ENCODE measurements at places on chromosomes 7 and 10.

GRCh38 chr10:89029181-89029580 lies 38.6 kb downstream of the FAS start:
- no peak for DNase-seq
- H3K4me3 ChIP-seq, result no peak overlapping the region
- no peaks in the 10 kb centered on the region for H3K27me3 ChIP-seq
- H3K36me3 ChIP-seq, result peaks cover 4% of the 10 kb centered on the region

- H3K27me3 ChIP-seq, result no peaks in the 10 kb centered on the region
- H3K4me1 ChIP-seq, result no peaks in the 10 kb centered on the region
- H3K36me3 ChIP-seq, result no peaks in the 10 kb centered on the region
- DNase-seq, result no peak
Observed at GRCh38 chr10:2791774-2792443, 275.4 kb upstream of the PFKP start.

GRCh38 chr10:43186150-43186549 lies 47.9 kb downstream of the CSGALNACT2 start:
- DNase-seq, result no peak
- no peaks in the 10 kb centered on the region for H3K27me3 ChIP-seq
- no peaks in the 10 kb centered on the region for H3K4me1 ChIP-seq
- no peaks in the 10 kb centered on the region for H3K36me3 ChIP-seq

DNA sequence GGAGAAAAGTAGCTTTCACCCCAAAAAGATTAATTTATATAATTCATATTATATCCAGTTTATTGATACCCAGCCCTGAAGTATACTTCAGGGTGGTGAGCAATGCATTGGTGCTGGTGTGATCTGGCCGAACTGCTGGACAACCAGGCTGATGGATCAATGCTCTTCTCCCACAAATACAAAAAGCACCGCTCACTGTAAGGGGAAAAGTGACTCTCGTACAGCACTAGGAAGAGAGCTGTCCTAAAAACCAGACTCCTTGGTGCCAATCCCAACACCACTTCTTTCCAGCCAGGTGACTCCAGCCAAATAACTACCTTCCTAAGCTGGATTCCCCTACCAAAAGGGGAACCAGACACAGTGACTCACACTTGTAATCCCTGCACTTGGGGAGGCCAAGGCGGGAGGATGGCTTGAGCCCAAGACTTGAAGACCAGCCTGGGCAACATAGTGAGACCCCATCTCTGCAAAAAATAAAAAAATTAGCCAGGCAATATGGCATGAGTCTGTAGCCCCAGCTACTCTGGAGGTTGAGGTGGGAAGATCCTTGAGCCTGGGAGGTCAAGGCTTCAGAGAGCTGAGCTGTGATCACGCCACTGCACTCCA lies 13.1 kb upstream of the TNPO3 start:
- H3K4me3 ChIP-seq, result no peak overlapping the region
- no peaks in the 10 kb centered on the region for H3K27me3 ChIP-seq
- H3K36me3 ChIP-seq, result no peaks in the 10 kb centered on the region
- H3K4me1 ChIP-seq, result peaks cover 7% of the 10 kb centered on the region

DNA sequence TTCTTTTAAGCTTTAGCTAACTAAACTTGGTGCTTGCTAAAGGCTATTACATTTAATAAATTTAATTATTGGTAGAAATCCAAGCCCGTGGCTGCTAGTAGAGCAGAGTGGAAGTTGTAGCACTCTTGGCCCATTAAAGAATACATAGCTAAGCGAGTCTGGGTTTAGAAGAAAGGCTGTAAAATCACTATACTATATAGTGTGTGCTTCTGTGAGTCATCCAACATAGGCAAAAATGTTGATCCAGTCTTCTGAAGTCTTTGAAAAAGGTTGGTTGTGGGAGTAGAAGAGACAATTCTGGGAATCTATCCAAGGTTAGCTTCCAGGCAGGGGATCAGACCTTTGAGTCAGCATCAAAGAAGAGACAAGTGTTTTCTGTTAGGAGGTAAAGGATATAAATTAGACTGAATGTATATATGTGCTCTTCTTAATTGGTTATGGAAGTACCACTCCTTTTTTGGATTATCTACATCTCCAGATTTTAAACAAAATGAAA lies 664.2 kb downstream of the NXPH1 start:
- H3K4me1 ChIP-seq, result no peaks in the 10 kb centered on the region
- no peak for DNase-seq
- H3K27me3 ChIP-seq, result no peaks in the 10 kb centered on the region

- H3K27ac ChIP-seq, result peak overlapping the region; percentile 75
- no peak overlapping the region for H3K4me3 ChIP-seq
- H3K27me3 ChIP-seq, result no peaks in the 10 kb centered on the region
- peaks cover 18% of the 10 kb centered on the region for H3K4me1 ChIP-seq
- no peak for DNase-seq
Observed at GRCh38 chr7:117065571-117066150, 112.4 kb downstream of the ST7 start.

DNA sequence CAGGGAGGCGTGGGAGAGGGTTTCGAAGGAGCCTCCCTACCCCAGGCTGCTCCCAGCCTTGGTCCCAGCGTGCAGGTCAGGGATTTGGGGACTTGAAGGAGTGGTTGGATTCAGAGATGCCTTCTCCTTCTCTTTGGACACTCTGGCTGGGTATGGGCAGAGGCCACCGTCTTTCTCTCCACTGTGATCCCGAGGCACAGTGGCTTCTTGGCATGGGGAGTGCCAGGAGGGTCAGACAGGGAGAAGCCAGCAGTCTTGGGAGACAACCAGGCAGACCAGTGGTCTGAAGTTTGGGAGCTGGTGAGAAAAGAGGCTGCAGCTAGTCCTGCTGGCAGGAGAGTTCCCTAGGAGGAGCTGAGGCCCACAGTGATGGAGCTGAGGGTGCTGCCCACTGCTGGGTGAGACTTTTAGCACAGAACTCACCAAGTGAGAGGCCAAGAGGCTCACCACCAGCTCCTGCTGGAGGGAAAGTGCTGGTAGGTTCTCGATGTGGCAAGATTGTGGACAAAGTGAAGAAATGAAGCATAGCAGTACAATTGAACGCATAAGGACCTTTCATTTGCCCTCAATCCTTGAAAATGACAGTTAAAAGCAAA lies 35.2 kb upstream of the WDFY4 start:
- no peak overlapping the region for H3K27ac ChIP-seq
- H3K4me3 ChIP-seq, result no peak overlapping the region
- no peaks in the 10 kb centered on the region for H3K4me1 ChIP-seq
- DNase-seq, result no peak
- H3K27me3 ChIP-seq, result peaks cover 3% of the 10 kb centered on the region

GRCh38 chr10:43781480-43782361 lies 133.0 kb upstream of the ZNF32 start:
- H3K27me3 ChIP-seq, result peaks cover 3% of the 10 kb centered on the region
- peaks cover 5% of the 10 kb centered on the region for H3K4me1 ChIP-seq
- DNase-seq, result no peak
- peaks cover 4% of the 10 kb centered on the region for H3K36me3 ChIP-seq
- H3K4me3 ChIP-seq, result no peak overlapping the region

DNA sequence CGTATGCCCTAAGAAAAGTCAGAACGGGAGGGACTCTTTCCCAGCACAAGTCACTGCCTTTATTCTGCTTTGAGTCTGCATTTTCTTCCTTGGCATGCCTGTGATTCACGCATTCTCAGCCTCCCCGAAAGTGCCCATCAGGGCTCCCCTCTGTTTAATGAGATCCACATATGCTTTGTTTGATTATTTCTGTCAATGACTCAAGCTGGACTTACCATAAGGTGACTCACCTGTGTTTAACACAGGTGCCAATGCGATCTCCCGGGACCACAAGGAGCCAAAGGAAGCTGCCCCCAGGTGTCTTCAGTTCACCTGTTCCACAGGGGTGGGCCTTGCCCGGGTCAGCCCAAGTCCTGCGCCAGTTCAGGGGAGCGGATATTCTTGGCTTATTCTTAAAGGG lies 386.0 kb upstream of the SHH start:
- DNase-seq, result no peak
- no peak overlapping the region for H3K27ac ChIP-seq
- H3K36me3 ChIP-seq, result no peaks in the 10 kb centered on the region
- H3K27me3 ChIP-seq, result peaks cover 2% of the 10 kb centered on the region

- DNase-seq, result no peak
- H3K4me3 ChIP-seq, result no peak overlapping the region
- peaks cover 11% of the 10 kb centered on the region for H3K36me3 ChIP-seq
- H3K27ac ChIP-seq, result peak overlapping the region; percentile 3
- H3K27me3 ChIP-seq, result peaks cover 2% of the 10 kb centered on the region
Observed at GRCh38 chr7:22442187-22442881, 57.7 kb downstream of the STEAP1B start.

DNA sequence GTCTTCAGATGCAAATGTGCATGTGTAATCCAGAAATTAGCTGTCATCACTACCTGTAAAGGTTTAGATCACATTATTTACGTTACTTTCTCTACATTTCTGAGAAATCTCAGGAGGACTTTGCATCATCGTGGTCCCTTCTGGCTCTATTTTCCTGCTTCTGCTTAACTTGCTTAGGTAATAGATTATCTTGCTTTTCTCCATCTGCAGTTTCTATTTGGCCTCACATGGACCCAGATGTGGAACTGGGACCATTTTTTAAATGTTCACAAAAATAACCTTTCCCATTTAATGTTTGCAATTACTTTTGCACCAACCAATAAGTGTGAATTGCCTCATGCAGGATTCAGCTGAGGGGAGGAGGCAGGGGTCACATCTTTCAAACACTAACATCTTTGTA lies 278.4 kb upstream of the SEMA3C start:
- no peaks in the 10 kb centered on the region for H3K36me3 ChIP-seq
- no peaks in the 10 kb centered on the region for H3K4me1 ChIP-seq
- H3K27me3 ChIP-seq, result no peaks in the 10 kb centered on the region
- H3K27ac ChIP-seq, result no peak overlapping the region

DNA sequence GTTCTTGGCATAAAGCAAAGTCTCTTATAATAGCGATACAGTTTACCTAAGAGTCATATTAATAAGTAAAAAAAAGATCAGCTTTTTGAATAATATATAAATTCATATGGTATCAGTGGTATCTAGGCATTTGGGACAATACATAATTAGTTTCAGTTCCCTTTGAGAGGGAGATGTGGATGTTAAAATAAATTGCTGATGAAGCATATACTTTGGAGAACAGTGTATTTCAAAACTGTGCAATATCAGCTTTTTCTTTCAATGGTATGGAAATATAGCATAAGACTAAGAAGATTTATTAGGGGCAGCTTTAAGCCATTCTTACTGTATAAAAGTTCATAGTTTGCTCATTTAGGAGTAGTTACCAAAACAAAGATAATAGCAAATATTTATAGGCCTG lies 35.5 kb downstream of the MDFIC start:
- no peak overlapping the region for H3K27ac ChIP-seq
- no peaks in the 10 kb centered on the region for H3K27me3 ChIP-seq
- no peaks in the 10 kb centered on the region for H3K36me3 ChIP-seq
- peaks cover 2% of the 10 kb centered on the region for H3K4me1 ChIP-seq

DNA sequence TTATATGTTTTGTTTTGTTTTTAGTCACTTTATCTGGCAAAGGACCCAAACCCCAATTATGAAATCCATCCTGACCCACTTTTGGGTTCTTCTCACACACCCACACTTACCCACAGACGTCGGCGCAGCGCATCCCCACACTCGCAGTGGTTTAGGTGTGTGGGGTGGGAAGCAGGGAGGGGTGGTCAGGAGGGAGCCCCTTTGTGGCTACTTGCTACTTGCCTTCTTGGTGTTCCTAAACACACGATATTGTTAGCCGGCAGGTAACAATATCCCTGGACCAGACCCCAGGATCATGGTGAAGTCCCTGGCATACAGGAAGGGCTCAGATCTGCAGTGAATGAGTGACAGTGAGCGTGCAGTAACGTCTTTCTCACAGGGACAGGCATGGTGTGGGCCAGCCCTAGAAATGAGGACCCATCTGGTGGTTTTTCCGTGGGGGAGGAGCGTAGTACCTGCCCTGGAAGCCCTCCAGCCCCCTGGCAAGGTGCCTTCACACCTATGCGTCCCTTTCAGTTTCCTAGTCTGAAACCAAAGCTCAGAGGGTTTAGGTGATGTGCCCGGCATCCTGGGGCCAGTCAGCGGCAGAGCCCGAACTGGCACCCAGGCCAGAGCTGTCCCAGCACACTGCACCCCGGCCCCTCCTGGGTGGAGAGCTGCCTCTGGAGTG lies 4.4 kb downstream of the SPOCK2 start:
- H3K27me3 ChIP-seq, result peaks cover 20% of the 10 kb centered on the region
- H3K27ac ChIP-seq, result peak overlapping the region; percentile 18
- H3K4me3 ChIP-seq, result no peak overlapping the region
- DNase-seq, result no peak
- H3K36me3 ChIP-seq, result peaks cover 7% of the 10 kb centered on the region

DNA sequence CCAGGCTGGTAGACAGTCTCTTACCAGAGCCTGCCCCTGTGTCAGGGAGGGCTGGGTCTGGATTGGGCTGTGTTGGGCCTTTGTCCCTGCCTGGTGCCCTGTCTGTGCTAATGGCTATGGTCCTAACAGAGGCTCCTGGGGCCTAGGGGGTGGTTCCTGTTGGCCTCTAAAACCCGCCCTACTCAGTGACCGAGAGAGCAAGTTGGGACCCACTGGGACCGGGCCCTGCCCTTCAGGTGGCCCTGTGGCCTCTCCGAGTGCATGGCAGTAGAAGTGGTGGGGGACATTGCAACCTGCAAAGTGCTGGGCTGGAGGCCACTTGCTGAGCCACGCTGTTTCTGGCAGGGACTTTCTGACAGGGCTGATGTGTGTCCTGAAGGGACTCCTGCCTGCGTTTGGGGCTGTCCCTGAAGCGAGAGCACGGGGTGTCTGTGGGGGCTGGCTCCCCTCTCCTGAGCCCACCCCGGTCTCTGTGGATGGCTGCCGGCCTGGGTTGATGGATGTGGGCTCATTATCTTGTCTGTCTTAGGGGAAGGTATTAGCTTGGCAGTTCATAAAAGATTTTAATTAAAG lies 56.2 kb downstream of the GLRX3 start:
- H3K4me3 ChIP-seq, result no peak overlapping the region
- H3K36me3 ChIP-seq, result peaks cover 14% of the 10 kb centered on the region
- DNase-seq, result no peak
- peaks cover 22% of the 10 kb centered on the region for H3K27me3 ChIP-seq

GRCh38 chr10:1394155-1394912 lies 338.1 kb downstream of the WDR37 start:
- DNase-seq, result peak; percentile 2
- no peak overlapping the region for H3K4me3 ChIP-seq
- H3K27ac ChIP-seq, result no peak overlapping the region
- H3K36me3 ChIP-seq, result no peaks in the 10 kb centered on the region

- no peak for DNase-seq
- H3K27ac ChIP-seq, result no peak overlapping the region
- peaks cover 19% of the 10 kb centered on the region for H3K27me3 ChIP-seq
Observed at GRCh38 chr7:157676456-157677255, 339.9 kb downstream of the DNAJB6 start.

DNA sequence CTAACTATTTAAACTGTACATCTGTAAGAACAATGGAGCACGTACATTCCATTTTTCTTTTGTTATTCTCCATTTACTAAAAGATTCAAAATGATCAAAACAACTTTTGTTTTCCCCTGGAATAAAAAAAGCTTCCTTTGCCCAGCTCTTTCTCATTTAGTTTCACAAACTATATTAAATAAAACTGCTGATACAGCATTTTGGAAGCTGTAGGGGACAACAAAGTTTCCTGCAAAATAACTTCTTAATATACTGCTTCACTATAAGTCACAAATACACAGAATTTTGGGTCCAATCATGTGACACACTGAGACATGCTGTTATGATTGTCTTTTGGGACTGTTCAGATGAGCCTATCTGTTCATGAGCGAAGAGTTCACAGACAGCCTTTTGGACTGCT lies 222.4 kb downstream of the ADAM12 start:
- peaks cover 2% of the 10 kb centered on the region for H3K4me1 ChIP-seq
- no peak overlapping the region for H3K4me3 ChIP-seq
- peaks cover 9% of the 10 kb centered on the region for H3K36me3 ChIP-seq
- peaks cover 6% of the 10 kb centered on the region for H3K27me3 ChIP-seq

- no peaks in the 10 kb centered on the region for H3K36me3 ChIP-seq
- no peak for DNase-seq
- no peak overlapping the region for H3K27ac ChIP-seq
- H3K27me3 ChIP-seq, result no peaks in the 10 kb centered on the region
- no peak overlapping the region for H3K4me3 ChIP-seq
Observed at GRCh38 chr7:84425702-84426259, 231.2 kb upstream of the SEMA3A start.
